Effector CD8-positive, alpha-beta T cell (primary cell): ENCODE measurements at places on chromosomes 11 and 22.

- no peak for DNase-seq
These were observed 51.7 kb downstream of the FLI1 start for GRCh38 chr11:128745311-128746136.

GRCh38 chr11:44467931-44468330, 97.5 kb upstream of the CD82 start:
- no peak for DNase-seq

GRCh38 chr11:76888989-76889388, 28.3 kb downstream of the ACER3 start:
- DNase-seq = no peak

GRCh38 chr22:23068832-23069385, 1.4 kb upstream of the GNAZ start:
- DNase-seq = no peak

DNA sequence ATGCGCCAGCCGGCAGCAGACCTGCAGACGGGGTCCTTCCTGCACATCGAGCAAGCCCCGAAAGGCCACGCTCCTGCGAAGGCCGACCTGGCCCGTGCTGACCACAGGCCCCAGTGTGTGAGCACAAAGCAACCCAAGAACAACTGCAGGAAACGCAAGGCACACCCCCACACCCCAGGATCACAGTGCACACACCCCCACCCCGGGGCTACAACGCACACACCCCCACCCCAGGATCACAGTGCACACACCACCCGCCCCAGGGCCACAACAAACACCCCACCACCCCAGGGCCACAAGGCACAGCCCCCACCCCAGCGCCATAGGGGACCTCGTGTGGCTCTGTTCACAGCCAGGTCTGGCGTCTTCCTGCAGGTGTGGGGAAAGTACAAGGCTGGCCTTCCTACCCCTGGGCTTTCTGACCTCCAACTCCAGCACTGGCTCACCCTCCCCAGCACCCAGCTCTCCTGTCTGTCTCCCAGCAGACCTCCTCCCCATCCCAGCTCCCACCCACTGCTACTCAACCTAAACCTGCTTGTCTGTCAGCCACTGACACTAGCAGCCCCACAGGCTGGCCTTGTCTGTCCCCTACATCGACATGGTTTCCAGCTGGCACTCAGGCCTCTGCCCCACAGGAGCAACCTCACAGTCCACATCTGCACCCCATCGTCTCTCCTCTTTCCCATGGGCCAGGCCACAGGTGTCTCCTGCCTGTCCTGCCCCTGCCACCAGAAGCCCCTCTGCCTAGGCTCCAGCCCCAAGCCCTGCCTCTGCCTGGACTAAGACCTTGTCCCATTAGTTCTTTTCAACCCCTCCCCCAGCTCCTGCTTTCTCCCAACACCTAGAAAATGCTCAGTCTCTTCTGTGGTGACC, 20.5 kb upstream of the EFCAB6 start:
- DNase-seq = no peak

DNA sequence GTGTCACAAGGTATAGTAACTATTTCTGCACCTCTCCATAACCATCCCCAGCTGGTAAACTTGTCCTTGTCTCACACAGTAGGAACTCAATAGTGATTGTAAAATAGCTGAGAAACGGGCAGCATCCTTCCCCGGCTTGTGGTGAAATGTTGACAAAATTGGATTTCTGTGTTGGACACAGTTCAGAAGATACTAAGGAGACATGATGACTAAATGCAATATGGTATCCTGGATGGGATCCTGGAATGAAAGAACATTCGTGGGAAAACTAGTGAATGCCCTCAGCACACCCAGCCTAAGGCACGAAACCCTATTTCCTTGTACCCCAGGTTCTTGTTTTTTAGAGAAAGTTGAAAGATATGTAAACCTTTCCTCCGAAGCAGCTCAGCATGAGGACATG, 18.8 kb upstream of the OPCML start:
- no peak for DNase-seq

GRCh38 chr11:69808667-69809086, 10.5 kb downstream of the FGF3 start:
- no peak for DNase-seq

DNA sequence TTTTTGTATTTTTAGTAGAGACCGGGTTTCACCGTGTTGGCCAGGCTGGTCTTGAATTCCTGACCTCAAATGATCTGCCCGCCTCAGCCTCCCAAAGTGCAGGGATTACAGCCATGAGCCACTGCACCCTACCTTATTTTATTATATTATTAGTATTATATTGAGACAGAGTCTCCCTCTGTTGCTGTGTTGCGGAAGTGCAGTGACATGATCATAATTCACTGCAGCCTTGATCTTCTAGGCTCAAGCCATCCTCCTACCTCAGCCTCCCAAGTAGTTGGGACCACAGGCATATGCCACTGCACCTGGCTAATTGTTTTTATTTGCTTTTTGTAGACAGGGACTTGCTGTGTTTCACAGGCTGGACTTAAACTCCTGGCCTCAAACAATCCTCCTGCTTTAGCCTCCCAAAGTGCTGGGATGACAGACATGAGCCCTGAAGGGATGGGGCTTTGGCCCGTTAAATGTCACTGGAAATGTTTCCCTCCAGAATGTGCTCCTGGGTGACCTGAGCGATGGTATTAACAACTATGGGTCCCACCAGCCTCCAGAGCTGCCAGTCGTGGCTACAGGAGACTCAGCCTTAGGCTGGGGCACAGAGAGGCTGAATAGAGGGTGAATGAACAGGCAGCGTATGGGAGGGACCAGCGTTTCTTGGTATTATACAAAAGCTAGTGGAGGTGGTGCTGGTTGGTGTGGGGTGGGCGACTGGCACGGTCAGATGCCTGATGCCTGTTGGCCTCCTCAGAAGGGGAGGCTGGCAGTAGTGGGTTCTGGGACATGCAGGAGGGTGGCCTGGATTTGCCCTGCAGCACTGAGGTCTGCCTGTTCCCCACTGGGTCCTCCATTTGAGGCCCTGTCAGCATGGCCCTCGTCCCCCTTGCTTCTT, 7.3 kb downstream of the TANGO2 start:
- DNase-seq = no peak

- no peak for DNase-seq
These were observed 4.6 kb upstream of the CLNS1A start for GRCh38 chr11:77642228-77642627.

- DNase-seq = no peak
These were observed 7.0 kb downstream of the C11orf86 start for GRCh38 chr11:66981976-66982578.
